ENCODE measurements at places on chromosomes 3 and 15. TPM values are rescaled to one million over a fixed set of nuclear protein-coding genes. Genes with fewer than 3 reads are reported as not detected.

GRCh38 chr15:63086271-63086670 is 35.4 kb upstream of the LACTB start:
- no peak overlapping the region for H3K4me3 ChIP-seq
- no peak for DNase-seq
- no peaks in the 10 kb centered on the region for H3K27me3 ChIP-seq
- no peaks in the 10 kb centered on the region for H3K36me3 ChIP-seq

The EFHB gene
- total RNA-seq, result not detected

The KLHL40 gene
- not detected for total RNA-seq

- no peaks in the 10 kb centered on the region for H3K36me3 ChIP-seq
- no peak overlapping the region for H3K4me3 ChIP-seq
- no peak overlapping the region for H3K27ac ChIP-seq
- DNase-seq, result no peak
- H3K27me3 ChIP-seq, result no peaks in the 10 kb centered on the region
These were observed 12.1 kb downstream of the SNAP23 start for GRCh38 chr15:42507514-42507913.

DNA sequence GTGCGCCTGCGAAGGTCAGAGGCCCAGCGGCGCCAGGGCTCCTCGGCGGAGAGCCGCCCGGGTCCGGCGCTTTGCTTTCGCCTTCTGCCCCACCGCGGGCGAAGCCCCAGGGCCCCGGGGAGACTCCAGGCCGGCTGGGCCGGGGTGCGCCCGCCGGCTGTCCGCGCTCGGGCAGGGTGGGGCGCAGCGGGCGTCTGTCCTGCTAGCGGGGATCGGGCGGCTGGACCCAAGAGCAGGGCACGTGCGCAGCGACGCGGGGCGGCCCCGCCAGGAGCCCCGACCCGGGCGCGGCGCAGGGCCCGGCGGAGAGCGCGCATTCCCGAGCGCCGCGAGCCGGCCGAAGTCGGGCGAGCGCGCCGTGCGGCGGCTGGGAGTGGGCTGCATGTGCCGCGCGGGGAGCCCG is 569 bp upstream of the ALDH1A3 start:
- peaks cover 8% of the 10 kb centered on the region for H3K27me3 ChIP-seq
- H3K27ac ChIP-seq, result no peak overlapping the region
- no peak overlapping the region for H3K4me3 ChIP-seq
- no peaks in the 10 kb centered on the region for H3K36me3 ChIP-seq
- no peaks in the 10 kb centered on the region for H3K4me1 ChIP-seq

DNA sequence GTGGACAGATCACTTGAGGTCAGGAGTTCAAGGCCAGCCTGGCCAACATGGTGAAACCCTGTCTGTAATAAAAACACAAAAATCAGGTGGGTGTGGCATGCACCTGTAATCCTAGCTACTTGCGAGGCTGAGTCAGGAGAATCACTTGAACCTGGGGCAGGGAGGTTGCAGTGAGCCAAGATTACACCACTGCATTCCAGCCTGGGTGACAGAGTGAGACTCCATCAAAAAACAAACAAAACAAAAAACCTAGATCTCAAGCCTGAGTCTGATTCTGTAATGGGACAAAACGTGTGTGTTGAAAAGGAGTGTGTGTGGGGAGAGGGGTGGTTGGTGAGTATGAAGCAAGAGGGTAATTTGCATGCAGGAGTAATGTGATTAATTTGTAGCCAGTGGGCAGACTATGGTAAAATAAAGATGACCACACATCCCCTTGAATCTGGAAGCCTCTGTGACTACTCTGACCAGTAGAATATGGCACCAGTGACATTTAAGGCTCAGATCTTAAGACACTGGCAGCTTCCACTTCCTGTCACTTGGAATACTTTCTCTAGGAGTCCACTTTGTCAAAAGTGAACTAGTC is 18.4 kb upstream of the OPA1 start:
- no peaks in the 10 kb centered on the region for H3K4me1 ChIP-seq
- DNase-seq, result no peak
- no peaks in the 10 kb centered on the region for H3K27me3 ChIP-seq
- H3K36me3 ChIP-seq, result no peaks in the 10 kb centered on the region
- no peak overlapping the region for H3K27ac ChIP-seq

DNA sequence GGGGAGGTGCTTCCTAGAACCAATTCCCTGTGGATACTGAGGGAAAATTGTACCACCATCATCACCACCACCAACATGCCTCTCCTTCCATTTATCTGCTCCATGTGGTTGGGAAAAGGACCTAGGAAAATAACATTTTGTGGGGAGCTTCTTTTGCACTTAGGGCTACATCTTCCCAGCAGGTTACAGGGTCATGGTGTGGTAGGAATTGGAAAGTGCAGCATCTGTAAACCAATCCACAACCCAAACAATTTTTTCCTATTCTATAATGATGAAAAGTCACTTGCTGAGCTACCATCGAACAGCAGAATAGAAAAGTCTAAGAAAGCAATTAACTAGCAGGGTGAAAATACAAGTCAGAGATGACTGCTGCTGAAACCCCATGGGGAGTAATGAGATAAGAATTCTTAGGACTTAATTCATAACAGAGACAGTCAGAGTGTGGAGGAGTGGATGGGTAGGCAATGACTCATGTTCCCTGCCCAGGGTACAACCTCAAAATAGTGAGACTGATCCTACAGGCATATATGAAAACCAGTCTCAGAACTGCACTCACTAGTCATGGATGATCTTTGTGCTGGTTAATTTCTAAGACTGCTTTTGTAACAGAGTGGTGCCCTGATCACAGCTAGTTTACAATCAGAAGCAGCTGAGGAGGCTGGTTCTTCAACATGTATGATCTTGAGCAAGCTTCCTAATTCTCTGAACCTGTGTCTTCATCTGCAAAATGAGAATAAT is 38.1 kb upstream of the LEKR1 start:
- H3K27me3 ChIP-seq, result no peaks in the 10 kb centered on the region
- H3K4me3 ChIP-seq, result no peak overlapping the region
- DNase-seq, result no peak
- H3K36me3 ChIP-seq, result no peaks in the 10 kb centered on the region
- no peak overlapping the region for H3K27ac ChIP-seq

DNA sequence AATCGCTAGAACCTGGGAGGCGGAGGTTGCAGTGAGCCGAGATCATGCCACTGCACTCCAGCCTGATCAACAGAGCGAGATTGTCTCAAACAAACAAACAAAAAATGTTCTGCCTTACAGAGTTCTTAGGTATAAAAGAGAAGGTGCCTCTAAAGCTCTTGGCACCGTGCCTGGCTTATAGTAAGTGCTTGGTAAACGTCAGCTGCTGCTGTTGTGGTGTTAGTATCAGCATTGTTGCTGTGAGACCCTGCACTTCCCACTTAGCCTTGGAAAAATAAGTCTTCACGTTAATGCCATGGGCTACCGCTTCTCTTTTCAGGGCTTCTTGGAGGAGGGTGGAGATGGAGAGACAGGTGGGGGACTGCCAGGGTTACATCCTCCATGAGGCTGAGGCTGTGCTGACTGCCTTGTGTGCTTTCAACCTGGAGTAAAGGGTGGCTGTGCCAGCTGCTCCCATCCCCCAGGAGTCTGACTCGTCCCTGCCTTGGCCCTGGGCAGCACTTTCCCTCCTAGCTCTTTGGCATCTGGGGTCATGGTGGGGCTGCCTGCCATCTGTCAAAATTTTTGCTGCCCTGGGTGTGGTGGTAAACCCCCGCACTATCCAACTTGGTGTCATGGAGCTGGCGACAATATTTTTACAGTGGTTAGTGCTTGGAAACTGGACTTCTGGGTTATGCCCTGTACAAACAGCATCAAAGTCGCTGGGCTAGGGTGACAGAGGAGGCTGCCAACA is 17.8 kb downstream of the FLNB start:
- no peaks in the 10 kb centered on the region for H3K4me1 ChIP-seq
- no peaks in the 10 kb centered on the region for H3K36me3 ChIP-seq
- H3K27ac ChIP-seq, result no peak overlapping the region
- no peaks in the 10 kb centered on the region for H3K27me3 ChIP-seq
- H3K4me3 ChIP-seq, result no peak overlapping the region

The SCAMP5 gene
- 0.33 TPM for total RNA-seq

GRCh38 chr3:124650798-124651197 is 79.5 kb upstream of the UMPS start:
- H3K27me3 ChIP-seq, result no peaks in the 10 kb centered on the region
- H3K36me3 ChIP-seq, result no peaks in the 10 kb centered on the region
- H3K4me1 ChIP-seq, result no peaks in the 10 kb centered on the region
- H3K4me3 ChIP-seq, result no peak overlapping the region
- H3K27ac ChIP-seq, result no peak overlapping the region

DNA sequence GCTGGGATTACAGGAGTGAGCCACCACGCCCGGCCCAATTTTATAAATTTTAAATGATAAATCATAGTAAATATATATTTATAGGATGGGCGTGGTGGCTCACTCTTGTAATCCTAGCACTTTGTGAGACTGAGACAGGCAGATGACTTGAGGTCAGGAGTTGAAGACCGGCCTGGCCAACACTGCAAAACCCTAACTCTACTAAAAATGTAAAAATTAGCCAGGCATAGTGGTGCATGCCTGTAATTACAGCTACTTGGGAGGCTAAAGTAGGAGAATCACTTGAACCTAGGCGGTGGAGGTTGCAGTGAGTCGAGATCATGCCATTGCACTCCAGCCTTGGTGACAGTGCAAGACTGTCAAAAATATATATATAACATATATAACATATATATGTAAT is 26.4 kb downstream of the MFN1 start:
- H3K4me1 ChIP-seq, result no peaks in the 10 kb centered on the region
- H3K27ac ChIP-seq, result no peak overlapping the region
- no peak for DNase-seq

DNA sequence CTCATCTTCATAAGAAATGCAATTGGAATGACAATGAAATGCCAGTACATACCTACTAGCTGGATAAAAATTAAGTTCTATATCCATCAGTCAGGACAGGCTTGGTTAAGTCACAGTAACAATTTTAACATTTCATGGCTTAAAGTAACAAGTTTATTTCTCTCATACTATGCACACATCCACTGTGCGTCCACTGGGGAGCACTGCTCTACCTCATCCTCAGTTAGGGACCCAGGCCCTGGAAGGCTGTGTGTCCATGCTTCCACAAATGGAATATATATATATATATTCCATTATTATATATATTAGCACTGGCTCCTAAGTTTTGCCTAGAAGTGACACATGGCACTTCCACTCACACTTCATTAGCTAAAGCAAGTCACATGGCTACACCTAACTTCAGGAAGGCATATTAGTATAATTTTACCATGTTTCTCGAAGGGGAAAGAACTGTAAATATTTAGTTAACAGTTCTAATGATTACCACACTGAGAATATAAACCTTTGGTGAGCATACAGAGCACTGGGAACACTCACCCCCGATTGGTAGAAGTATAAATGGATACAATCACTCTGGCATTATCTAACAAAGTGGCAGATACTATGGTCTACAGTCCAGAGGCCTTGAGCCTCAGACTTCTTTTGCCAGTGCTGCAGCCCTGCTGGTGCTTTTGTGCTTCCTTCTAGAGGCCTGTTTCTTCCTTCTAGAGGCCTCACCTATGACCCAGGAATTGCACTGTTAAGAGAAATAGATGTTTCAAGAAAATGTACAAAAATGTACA is 28.6 kb downstream of the AP3S2 start:
- H3K27me3 ChIP-seq, result no peaks in the 10 kb centered on the region
- peaks cover 27% of the 10 kb centered on the region for H3K36me3 ChIP-seq
- H3K4me3 ChIP-seq, result no peak overlapping the region
